ENCODE measurements at places on chromosomes 7 and 10.

GRCh38 chr7:129167817-129168216 lies 20.6 kb upstream of the SMO start:
- DNase-seq, result no peak

- DNase-seq, result no peak
These were observed 81.4 kb upstream of the IL6 start for GRCh38 chr7:22645418-22646181.

- no peak for DNase-seq
These were observed 25.5 kb downstream of the VSIR start for GRCh38 chr10:71747551-71748523.

GRCh38 chr10:127151981-127152699 lies 44.3 kb downstream of the INSYN2A start:
- DNase-seq, result peak; percentile 62

DNA sequence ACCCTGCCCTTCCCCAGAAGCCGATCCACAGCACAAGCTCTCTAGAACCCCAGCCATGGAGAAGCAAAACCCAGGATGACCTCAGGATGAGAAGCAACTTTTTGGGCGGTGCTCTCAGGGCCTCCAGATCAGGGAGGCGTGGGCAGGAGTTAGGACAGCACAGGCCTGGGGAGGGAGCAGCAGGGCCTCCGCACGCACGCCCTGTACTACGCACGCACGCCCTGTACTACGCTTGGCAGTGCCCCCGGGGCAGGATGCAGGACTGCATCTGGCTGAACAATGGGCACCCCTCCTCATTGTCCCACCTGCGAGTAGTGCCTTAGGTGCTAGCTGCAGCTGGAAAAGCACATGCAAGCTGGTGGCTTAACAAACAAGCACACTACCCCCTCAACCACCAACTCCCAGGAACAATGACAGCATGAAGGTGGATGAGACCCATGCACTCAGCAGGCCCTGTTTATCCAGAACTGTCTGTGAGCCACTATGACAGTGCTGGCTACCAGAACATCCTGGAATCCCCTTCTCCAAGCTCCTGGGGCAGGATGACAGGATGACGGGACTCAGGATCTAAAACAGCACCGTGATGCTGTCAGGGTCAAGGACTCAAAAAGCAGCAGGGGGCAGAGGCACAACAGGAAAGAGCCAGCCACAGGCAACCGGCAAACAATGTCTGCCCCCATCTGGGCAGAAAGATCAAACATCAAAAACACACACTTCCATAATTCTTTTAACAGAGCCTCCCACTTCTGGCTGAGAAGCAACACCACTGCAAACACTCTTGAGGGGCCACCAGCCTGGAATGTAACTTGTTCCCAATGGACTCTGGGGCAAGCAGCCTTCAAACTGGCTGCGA lies 11.8 kb downstream of the PODXL start:
- peak; percentile 73 for DNase-seq

DNA sequence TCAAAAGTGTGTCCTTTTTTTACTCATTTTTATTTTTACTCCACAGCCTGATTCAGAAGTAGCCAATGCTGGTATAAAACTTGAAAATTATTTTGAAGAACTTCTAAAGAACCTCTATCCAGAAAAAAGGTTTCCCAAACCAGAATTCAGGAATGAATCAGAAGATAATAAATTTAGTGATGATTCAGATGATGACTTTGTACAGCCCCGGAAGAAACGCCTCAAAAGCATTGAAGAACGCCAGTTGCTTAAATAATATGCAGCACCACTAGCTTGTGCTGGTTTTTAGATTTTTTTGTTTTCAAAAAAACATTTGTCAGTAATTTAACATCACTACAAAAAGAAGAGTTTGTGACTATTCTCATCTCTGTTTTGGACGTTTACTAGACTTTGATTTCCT lies 116.5 kb downstream of the SVOPL start:
- DNase-seq, result no peak

GRCh38 chr7:54904986-54905385 lies 113.8 kb upstream of the EGFR start:
- DNase-seq, result no peak

DNA sequence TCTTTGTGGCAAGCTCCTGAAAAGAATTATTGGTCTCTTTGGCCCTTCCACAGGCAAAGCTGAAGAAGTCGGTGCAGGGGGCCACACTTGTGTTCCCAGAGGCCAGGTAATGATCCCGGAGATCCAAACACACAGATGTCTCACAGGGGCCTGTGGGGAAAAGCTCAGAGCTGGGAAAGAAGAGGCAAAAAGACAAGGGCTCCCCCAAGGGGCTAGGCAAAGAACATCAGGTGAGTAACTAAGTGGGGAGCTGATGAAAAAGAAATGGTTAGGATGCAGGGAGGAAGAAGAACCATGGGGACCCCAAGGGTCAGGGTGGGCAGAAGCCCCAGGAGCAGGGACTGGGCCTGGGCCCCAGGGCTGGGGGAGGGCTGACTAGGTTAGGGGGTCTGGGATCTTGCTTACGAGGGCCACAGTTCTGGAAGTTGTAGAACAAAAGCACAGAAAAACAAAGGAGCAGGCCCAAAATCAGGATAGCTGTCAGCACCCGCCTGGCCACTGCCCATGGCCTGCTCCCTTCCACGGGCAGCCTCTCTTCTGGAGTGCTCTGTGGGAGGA lies 1.1 kb downstream of the KEL start:
- no peak for DNase-seq

- DNase-seq, result peak; percentile 61
These were observed 340.2 kb downstream of the KCNMA1 start for GRCh38 chr10:77297393-77297739.

DNA sequence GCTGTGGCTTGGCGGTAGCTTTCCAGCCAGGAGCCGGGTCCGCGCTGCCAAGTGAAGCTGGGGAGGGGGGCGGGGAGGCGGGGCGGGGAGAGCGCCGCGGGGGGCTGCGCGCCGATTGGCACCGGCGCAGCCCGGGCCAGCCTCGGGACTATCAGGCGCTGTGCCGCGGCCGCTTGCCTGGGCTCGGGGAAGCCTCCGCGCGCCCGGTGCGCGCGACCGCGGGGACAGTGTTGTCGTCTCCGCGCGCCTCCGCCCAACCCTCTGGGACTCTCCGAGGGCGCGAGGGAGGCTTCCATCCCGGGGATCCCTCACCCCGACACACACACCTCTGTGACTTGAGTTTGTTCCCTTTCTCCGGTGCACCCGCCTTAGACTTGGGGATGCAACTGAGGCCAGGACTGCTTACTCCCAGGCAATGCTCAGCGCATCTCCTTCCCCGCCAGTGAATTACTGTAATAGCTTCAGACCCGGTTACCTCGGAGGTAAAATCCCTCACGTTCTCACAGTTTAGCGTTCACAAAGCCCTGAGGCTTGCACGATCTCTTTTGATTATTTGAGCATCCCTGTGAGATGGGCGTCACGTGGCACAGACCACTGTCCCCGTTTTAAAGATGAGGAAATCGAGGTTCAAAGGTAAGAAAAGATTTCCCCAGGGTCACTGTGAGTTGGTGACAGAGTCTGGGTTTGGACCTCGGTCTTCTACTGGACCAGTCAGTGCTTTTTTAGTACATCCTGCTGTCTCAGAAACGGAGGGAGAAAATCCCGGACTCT lies at the start of gene NKX1-2:
Gene NKX1-2 (minus strand): TSS at position 24 of the 771 bp plus-strand sequence. CDS start 92 bp downstream, outside the sequence.
- DNase-seq, result no peak

DNA sequence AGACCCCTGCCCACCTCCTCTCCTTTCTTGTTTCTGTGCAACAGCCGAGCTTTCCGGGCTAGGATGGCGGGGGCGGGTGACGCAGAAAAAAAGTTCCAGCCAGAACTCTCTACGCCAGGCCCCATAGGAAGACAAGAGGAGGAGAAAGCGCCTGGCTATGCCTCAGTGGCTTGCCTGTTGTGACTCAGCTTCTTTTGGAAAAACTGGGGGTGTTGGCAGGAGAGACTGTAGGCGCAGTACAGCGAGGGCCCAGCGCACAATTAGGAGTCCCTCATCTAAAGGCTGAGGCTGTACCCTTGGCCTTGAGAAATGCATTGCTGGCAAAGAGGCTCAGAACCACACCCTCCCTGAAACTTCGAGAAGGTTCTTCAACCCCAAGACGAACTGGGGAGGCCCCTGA lies 28.0 kb upstream of the KPNA7 start:
- no peak for DNase-seq

DNA sequence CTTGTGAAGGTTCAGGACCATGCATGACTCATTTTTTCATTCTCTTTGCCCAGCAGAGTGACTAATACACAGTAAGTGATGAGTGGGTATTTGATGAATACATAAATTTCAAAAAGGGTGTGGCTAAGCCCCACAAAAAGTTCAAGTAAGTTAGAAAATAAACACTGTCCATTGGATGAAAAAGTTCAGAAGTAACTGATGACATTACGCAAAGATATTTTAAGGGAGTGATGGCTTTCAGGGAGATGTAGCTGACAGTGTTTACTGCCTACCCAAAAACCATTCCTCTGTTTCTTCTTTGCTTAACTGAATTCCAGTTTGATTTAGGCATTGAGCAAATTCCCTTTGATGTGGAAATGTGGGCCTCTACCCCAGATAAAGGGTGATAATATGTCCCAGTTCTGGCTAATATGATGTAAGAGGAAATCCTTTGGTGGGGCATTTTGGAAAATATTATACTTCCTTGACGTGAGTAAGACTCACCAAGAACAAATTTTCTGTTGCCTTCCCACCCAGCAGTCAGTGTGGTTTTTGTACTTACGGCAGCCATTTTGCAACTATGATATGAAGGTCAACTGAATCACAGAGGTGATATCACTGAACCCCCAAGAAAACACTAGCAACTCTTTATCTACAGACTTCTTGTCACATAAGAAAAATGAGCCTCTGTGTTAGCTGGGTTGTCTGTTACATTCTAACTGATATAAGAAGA lies 29.0 kb upstream of the EBLN1 start:
- DNase-seq, result peak; percentile 98

DNA sequence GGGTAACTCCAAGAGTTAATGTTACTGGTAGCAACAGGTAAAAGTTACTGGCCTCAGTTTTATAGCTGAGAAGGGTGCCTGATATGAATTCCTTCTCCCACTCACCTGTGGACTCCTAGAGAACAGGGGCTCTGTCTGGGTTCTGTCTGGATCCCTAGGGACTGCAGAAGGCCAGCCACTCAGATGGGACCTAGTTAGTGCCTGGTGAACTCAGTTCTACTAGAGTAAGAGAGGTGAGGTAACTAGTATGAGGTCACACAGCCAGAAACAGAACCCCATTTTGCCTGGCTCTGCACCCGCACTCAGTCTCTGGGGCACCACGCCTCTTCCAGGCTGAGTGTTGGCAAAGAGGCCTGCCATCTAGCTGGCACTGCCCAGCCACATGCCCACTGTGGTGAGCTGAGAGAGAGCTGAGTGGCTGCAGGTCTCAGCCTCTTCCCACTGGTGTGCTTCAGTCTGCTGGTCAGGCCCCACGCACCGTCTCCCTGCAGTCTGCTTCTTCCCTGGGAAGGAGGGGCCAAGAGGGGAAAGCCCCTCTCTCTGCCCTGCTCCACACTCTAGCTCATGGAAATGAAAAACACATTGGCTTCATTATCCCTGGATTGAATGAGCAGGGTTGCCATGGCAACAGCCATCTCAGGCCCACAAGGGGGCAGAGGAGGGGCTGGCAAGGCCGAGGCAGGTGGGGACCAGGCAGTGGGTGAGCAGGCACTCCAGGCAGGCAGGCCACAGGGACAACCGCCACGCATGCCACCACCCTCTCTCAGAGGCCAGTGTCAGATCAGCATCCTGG lies 110.6 kb downstream of the ZMIZ1 start:
- no peak for DNase-seq

DNA sequence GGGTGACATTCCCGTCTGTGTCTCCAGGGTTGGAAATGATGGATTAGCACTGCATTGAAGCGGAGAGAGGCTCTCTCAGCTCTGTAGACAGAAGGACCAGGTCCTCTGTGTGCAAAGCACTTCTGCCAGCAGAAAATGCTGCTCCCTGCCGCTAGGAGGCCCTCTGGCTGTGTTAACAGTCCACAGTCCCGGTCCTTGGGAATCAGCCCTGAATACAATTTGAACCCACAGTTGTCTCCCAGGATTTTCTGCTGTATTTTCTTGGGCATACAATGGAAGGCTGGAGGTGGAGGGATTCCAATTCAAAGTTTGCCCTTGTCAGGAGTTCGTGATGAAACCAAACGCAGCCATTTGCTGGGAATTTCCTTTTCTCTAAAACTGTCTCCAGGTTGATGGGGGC lies 205.2 kb downstream of the GLRX3 start:
- no peak for DNase-seq

GRCh38 chr7:158473946-158474345 lies 113.7 kb downstream of the PTPRN2 start:
- no peak for DNase-seq

GRCh38 chr7:16847381-16847860 lies 34.4 kb downstream of the AGR3 start:
- no peak for DNase-seq

DNA sequence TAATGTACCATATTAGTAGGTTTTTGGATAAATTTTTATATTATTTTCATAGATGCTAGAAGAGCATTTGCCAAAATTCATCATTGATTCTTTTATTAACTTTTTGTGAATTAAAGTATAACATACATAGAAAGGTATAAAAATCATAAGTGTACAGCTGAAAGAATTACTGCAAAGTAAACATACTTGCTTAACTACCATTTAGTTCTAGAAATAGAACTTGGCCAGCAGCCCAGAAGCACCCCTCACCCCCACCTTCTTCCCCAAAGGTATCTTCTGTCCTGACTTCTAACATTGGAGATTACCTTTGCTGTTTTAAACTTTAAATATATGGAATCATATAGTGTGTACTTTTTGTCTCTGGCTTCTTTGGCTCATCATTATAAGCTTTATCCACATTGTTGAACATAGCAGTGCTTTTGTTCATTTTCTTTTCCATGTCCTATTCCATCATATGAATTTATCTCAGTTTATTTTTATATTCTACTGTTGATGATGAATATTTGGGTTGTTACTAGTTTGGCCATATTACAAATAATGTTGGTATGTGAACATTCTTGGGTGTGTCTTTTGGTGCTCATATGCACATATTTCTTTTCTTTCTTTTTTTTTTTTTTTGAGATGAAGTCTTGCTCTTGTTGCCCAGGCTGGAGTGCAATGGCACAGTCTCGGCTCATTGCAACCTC lies 142.8 kb downstream of the ADK start:
- DNase-seq, result peak; percentile 63

- no peak for DNase-seq
These were observed 569.7 kb downstream of the REEP3 start for GRCh38 chr10:64090865-64091264.

DNA sequence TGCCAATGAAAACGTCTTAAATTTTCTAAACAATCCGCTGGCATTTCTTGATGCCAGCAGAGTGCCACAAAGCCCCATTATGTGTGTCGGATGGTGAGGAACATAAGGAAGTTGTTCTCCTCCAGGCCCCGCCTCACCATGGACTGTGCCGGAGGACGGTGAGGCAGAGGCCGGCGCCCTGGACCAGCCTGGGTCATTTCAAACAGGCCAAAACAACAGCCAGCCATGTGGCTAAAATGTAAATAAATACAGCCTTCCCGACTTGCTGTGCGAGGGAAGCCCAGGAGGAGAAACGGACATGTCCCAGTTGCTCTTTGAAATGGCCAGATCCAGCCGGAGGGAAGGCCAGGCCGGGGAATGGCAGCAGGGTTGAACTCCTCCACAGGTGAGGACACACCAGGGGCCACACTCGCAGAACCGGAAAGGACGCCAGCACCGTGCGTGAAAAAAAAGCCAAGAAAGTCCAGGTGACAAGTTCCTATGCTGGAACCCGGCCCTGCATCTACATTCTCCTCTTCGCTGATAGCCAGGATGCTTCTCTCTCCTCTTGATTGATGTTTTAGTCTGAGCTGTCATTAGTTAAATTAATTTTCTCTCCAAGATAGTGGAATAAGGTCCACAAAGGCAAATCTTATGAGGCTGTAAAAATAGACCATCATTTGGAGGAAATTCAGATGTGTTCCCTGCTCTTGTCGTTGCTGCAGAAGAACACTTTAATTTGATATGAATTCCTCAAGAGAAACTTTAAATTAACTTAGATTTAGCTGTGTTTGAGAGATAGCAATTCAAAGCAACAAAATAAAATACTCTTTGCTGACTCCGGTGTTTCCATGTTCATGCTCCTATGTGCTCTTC lies 64.6 kb downstream of the EBF3 start:
- DNase-seq, result no peak

Data from HT1080 (cell line).